Mucosa of gallbladder (tissue), 1 donor: ENCODE measurements at places on chromosomes 4 and X.

DNA sequence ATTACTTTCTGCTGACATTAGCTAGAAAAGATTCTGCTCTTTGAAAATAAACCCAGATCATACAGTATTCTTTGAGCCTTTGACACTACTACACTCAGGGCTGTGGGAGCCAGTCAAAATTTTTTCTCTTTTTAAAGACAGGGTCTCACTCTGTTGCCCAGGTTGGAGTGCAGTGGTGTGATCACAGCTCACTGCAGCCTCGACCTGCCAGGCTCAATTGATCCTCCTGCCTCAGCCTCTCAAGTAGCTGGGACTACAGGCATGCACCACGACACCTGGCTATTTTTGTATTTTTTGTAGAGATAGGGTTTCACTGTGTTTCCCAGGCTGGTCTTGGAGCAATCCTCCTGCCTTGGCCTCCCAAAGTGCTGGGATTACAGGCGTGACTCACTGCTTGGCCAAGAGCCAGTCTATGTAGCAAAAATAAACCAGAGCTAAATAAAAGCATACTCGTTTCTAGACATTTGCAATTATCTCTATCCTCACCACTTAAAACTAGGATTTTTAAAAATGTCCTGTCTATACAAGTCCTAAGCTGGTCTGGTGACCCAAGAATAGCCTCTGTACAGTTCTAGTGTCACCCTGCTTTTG lies 43.2 kb downstream of the AKAP4 start:
- DNase-seq = no peak

GRCh38 chr4:5448221-5448620 lies 260.1 kb downstream of the EVC2 start:
- DNase-seq = no peak

GRCh38 chr4:128917781-128918180 lies 108.3 kb downstream of the JADE1 start:
- DNase-seq = no peak

DNA sequence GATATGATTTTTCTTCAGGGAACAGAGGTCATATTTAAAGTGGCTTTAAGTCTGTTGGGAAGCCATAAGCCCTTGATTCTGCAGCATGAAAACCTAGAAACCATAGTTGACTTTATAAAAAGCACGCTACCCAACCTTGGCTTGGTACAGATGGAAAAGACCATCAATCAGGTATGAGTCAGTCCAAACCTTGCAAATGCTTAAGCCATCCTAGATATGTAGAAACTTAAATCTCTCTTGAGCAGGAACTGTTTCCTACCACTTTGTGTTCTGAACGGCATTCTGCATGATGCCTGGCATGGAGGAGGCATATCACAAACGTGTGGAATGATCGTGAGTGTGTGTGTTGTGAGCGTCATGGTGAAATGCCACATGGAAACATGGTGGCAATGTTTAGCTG lies 164.8 kb downstream of the PTTG2 start:
- DNase-seq = no peak

GRCh38 chr4:85756938-85757337 lies 282.0 kb downstream of the ARHGAP24 start:
- DNase-seq = no peak

DNA sequence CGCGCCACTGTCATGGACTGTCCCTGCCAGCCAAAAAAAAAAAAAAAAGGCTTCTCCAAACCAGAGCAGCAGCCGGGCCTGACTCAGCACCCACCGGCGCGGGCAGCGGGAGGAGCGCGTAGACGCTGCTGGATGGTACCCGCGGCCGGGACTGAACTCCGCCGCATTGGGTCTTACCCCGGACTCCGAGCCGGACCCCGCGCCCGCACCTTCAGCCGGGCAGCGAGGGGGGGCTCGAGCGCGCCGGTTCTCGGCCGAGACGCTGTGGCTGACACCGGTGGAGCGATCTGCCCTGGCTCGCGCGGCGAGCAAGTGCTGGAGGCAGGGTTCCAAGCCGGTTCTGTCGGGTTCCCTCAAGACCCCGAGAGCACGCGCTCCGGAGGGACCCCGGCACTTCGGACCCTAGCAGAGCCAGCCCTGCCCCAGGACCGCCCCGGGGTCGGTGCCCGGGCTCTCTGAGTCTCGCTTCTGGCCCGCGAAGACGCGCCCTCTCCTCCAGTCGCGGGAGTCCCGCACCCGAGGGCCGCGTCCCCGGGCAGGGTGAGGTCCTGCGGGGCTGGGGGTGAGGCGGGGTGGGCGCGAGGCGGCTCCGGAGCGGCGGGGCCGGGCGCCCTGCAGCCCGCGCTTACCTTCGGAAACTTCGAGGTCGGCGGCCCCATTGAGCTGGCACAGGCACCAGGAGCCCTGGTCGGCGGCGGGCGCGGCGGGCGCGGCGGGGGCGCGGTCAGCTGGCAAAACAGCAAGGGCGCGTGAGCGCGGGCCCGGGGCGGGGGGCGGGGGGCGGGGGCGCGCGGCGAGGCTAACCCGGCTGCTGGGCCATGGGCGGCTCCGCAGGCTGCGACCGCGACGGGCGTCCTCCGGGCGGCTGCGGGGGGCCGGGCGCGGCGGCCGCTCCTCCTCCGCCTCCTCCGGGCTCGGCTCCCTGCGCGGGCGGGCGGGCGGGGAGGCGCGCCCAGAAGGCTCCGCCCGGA lies 11.8 kb upstream of the MAN2B2 start:
- DNase-seq = no peak

- no peak for DNase-seq
Observed at GRCh38 chrX:41300758-41301437, 33.1 kb upstream of the DDX3X start.

DNA sequence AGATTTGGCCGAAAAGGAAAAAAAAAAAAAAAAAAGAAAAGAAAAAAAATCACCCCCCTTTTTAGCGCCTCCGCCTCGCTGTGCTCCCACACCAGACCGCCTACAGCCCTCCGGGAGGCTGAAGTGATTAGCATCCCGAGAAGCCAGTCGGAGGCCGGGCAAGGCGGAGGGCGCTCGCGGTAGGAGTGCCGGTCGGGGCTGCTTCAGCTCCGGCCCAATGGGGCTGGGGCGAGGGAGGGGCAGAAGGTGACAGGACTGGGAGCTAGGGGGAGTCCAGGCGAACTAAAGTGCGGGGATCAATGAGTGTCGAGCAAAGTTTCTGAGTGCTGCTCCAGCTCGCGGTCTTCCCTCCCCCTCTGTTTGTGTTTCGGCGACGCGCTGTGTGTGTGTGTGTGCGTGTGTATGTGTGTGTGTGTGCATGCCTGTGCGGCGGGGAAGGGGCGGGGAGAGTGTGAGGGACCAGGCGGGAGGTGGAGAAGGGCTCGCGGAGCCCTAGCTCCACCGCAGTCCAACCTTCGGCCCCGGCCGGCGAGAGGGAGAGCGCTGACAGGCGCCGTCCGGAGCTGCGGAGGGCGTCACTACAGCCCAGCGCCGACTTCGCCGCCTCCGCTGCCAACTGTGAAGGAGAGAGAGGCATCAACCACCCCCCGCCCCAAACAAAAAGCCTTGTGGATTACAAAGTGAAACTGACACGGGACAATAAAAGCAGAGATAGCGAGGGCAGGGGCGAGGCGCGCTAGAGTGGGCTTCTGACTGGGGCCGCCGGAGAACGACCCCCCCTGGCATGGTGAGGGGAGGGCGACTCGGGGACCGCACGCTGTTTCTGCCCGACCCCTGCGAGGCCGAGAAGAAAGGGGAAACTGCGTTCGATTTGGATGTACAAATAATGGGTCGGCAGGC lies at the start of gene FAT4:
FAT4 (plus strand) TSS at position 280 of the 900 bp plus-strand sequence. CDS start 1,457 bp downstream, outside the sequence.
- DNase-seq = peak; percentile 93

- DNase-seq = peak; percentile 19
Observed at GRCh38 chr4:10584042-10584441, 100.5 kb downstream of the CLNK start.

GRCh38 chr4:140042634-140043033 lies 111.3 kb downstream of the MAML3 start:
- no peak for DNase-seq

- no peak for DNase-seq
Observed at GRCh38 chr4:72340803-72341431, 228.1 kb downstream of the ADAMTS3 start.

DNA sequence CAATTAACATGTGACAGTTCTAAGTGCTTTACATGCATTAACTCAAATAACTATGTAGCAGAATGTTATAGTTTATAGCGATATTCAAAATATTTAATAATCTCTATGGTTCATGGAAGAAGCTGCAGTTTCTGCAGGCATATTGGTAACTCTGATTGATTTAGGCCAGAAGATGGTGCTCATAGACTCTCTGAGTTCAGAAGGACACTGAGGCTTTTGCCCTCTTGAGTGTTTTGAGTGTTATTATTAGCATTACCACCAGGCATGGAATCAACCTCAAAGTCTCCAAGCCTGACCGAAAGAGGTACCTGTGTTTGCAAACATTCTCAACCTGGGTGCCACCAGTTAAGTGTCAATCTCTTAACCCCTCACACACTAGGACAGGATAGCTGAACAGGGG lies 792.3 kb upstream of the PCDH7 start:
- DNase-seq = no peak

GRCh38 chr4:123939621-123940020 lies 543.0 kb downstream of the SPRY1 start:
- DNase-seq = no peak

- DNase-seq = no peak
Observed at GRCh38 chrX:83345298-83345697, 162.8 kb upstream of the POU3F4 start.

- no peak for DNase-seq
Observed at GRCh38 chr4:40003986-40004385, 26.3 kb upstream of the PDS5A start.

DNA sequence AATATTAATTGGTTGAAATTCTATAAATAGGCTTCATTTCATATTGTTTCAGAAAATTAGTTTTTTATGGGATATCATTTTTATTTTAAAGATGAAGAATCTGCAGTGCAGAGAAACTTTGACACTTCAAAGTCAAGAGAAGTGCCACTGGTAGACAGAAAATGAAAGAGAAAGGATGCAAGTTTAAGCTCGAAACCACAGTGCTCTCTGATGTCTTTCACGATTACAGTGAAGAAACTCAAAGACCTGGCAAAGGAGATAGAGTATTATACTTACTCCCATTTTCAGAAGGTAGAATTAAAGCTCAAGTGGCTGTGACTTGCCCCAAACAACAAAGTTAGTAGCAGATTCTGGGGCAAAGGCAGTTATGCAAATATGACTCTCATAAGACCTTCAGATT lies 745.4 kb downstream of the TECRL start:
- no peak for DNase-seq

GRCh38 chr4:108540536-108540935 lies 79.8 kb upstream of the RPL34 start:
- DNase-seq = no peak

GRCh38 chr4:56183344-56183959 lies 203.8 kb downstream of the AASDH start:
- no peak for DNase-seq

DNA sequence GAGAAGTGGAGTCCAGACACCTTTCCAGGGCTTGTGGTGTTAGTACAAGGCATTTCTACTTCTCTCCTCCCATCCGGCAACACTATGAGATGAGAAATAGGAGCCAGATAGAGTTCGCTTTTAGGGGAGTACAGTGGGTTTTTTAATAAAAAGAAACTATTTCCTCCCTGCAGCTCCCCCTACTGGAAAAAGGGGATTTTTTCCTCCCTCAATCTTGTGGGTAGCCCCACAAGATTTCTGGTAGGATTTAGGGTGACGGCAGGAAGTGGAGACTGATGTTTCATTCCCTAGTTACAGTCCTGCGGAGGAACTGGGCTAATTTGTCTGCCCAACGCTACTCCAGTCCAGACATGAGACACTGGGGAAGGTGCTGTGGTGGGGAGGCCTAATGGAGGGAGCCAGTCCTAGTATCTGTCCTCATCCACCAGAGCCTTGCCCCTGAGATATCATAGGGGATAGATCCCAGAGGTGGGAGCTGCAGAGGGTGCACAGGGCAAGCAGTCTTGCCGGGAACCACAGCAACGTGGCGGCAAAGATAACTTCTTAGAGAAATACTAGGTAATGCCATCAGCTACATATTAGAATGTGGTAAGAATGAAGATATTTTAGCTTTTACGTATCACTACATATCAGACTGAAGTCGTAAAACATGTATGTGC lies 45.5 kb upstream of the PRKG2 start:
- no peak for DNase-seq

- DNase-seq = no peak
Observed at GRCh38 chr4:101500742-101501141, 153.4 kb upstream of the PPP3CA start.

GRCh38 chr4:40750461-40751258 lies 905 bp downstream of the NSUN7 start:
- no peak for DNase-seq

DNA sequence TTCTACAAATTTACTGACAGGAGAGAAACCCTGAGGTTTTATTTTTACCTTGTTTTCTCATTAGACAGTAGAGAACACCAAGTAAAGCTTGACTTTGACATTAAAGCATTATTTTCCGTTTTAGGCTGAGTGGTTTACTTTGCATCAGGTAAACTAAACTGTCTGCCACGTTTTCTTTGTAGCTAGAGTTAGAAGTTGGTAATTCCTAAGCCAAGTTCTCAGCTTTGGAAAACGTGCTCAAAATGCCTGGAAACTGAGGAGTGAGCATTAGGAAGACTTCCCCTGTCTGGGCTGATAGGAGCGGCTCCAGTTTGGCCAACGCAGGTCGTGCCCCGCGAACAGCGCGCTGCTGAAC lies 819 bp downstream of the PDLIM3 start:
- DNase-seq = no peak

DNA sequence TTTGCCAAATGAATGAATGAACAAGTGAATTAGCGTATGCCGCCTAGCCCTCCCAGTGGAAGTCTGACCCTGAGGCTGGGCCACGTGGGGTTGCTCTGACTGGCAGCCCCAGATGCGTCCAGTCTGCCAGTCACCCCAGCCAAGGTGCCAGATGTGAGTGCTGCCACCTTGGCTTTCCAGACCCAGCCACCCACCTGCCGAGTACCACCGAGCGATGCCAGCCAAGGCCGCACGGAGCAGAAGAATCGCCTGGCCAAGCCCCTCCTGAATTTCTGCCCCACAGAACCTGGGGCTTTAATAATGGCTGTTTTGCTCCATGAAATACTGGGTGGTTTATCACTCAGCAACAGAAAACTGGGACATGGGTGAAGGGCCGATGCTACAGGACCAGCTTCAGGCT lies 59.3 kb downstream of the ADRA2C start:
- DNase-seq = no peak

DNA sequence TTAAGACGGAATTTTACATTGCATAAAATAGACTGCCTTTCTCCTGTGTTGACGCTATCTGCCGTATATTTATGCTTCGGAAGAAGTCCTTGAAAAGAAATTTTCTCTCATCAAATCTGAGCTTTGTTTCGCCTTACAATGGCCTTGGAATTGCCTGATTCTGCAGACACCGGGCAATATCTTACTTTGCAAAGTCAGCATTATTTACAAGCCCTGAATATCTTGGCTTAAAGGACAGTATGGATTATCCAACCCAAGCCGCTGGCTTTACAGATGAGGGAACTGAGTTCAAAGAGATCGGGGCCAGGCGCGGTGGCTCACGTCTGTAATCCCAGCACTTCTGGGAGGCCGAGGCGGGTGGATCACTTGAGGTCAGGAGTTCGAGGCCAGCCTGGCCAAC lies 1.1 kb upstream of the MANBA start:
- DNase-seq = no peak

DNA sequence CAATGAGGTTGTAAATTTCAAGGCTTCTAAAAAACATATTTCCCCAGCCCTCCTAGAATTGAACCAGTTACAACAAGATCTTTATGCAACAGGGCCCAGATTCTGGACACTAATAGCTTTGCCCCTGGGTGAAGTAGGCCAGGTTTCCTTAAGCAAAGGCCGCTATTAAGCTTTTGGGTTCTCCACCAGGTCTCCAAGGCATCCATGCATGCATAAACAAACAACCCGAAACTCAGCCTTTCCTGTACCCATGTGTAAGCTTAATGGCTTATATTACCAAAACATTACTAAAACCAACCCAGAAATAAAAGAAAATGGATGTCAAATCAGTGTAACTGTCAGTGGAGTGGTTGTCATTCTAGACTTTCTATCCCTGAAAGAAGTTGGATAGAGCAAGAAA lies 137.1 kb downstream of the ARHGAP6 start:
- no peak for DNase-seq
